Muscle of leg (tissue), 16 donors: ENCODE measurements at places on chromosomes 1 and 21. TPM values are rescaled to one million over a fixed set of nuclear protein-coding genes. Genes with fewer than 3 reads are reported as not detected.

The TRIM17 gene
- total RNA-seq = 0.27 TPM

The TSACC gene
- 0.27 TPM for total RNA-seq

The TRNP1 gene
- total RNA-seq = 1.3 TPM

The DYNLT5 gene
- total RNA-seq = 4.0 TPM

The COL16A1 gene
- total RNA-seq = 229 TPM

The LMX1A gene
- 0.84 TPM for total RNA-seq

The PGLYRP3 gene
- total RNA-seq = not detected

The APCS gene
- total RNA-seq = not detected

The TBX15 gene
- 41.4 TPM for total RNA-seq

The SH2D2A gene
- total RNA-seq = 0.71 TPM

The SUSD4 gene
- total RNA-seq = 2.7 TPM

The POU3F1 gene
- 0.84 TPM for total RNA-seq

- DNase-seq = no peak
These were observed 13.3 kb downstream of the CSF1 start for GRCh38 chr1:109923946-109924275.

DNA sequence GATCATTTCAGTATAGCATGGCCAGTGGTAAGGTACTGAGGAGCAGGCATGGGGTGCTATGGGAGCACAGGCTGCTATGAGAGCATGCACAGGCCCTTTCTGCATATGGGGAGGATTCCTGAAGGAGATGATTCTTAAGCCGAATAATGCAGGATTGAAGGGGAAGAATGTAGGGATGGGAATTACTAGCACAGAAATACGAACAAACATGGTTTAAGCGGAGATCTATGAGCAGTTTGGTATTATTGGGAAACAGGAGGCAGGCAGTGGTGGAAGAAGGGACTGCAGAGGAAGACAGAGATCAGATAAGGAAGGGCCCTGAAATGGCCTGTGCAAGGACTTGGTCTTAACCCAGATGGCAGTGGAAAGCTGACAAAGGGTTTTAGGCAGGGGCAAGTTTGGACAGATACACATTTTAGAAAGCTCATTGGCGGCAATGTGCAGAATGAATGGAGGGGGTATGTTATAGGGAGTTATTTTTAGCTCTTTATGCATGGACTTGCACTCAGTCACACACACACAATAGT lies 1.7 kb downstream of the OSCP1 start:
- no peak for DNase-seq

GRCh38 chr21:38954588-38955004 lies 148.9 kb downstream of the ETS2 start:
- DNase-seq = no peak

- no peak for DNase-seq
These were observed 51.1 kb downstream of the SWT1 start for GRCh38 chr1:185207980-185208602.

DNA sequence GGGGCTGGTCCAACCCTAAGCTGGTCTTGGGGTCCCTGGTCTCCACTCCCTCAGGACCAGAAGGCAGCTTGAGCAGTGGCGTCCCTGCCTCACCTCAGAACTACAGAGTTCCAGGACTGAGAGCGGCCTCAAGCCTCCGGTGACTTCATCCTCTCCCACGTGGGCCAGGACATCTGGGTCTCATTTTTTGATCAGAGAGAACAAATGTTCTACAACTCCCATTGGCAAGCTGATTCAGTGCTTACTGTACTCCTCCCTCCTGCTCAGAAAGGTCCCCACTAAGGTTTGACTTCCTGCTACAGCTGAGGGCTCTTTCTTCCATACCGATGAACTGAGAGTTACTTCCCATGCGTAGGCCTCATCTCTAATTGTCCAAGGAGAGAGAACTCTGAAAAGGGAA lies 78.5 kb downstream of the PLXNA2 start:
- peak; percentile 59 for DNase-seq

GRCh38 chr1:227072991-227073390 lies 132.9 kb downstream of the COQ8A start:
- no peak for DNase-seq

DNA sequence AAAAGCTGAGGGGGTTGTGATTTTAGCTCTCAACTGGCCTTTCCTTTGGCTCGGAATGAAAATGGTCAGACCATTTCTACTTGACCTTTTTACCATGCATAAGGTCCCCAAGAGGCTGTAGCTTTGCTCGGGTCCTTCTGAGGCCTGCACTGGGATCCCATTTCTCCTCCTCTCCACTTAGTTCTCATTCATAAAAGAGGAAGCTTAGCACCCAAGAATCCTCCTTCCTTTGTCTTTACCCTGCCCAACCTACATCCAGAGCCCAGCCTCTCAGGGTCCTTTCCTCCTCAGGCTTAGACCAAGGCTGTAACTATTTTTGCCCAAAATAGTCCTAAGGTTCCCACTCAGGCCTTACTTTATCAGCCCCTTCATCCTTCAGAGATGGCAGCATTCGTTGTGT lies 6.0 kb upstream of the SLC27A3 start:
- no peak for DNase-seq

GRCh38 chr1:10253149-10253548 lies 42.8 kb downstream of the KIF1B start:
- DNase-seq = no peak

- no peak for DNase-seq
These were observed 110.4 kb upstream of the C1orf21 start for GRCh38 chr1:184276416-184276815.

DNA sequence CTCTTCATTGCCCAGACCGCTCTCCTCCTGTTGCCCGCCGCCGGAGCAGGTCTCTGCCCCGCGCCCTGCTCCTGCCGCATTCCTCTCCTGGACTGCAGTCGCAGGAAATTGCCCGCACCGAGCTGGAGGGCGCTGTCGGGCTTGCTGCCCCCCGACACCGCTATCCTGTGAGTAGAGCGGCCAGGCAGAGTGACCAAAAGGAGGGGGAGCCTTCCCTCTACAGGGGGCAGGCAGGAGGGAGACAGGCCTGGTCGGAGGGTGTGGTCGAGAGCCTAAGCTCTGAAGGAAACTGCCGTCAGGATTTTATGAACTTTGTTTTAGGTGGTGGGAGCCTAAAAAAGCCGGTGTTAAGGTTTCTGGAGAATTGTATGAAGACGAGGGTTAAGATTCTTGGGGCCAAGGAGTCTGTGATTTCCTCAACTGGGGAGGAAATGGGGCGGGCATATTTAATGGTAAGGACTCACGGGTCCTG lies 517 bp downstream of the LRIG2 start:
- DNase-seq = peak; percentile 70

GRCh38 chr1:208045463-208046260 lies 134.7 kb upstream of the CD34 start:
- no peak for DNase-seq

GRCh38 chr1:7010534-7011200 lies 225.4 kb downstream of the CAMTA1 start:
- DNase-seq = no peak

- no peak for DNase-seq
These were observed 27.5 kb upstream of the SLAMF6 start for GRCh38 chr1:160550572-160551034.

- DNase-seq = no peak
These were observed 1435.5 kb downstream of the MRPL39 start for GRCh38 chr21:24171736-24172135.

DNA sequence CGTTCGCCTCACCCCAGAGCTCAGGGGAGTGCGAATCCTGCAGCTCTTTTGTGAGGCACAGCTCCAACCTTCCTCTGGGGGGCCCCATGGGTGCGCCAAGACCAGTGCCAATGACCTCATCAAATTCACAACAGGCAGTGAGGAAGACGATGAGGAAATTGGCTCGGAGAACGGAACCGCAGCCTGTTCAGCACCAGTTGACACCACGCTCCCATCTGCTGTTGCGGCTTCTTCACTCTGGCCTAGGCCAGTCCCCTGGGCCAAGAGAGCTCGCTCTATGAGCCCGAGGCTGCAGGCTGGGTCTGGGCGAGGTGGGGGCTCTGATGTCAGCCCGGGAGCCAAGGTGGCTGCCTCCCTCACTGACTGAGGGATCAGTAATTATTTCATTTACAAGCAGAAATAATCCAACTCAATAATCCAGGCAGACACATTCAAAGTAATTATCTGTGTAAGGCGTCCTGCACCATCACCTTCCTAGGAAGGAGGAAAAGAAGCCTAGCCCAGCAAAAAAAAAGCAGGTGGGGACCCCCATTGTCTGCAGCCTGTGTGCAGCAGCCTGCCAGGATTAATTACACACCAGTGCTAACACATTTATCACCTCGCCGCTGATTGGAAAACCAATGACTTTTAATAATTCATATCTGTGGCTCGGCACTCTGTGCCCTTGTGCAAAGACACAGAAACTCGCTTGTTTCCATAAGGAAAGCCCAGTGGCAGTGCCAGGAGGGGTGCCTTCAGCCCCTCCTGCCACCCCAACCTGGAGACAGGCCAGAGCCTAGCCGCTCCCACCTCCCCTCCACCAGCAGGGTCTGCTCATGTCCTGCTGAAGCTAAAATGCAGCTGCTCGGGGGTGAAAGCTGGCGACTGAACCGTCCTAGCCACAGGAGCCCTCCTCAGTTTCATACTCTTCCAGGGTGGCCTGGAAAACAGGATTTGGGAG lies 1.9 kb downstream of the PLEKHA6 start:
- DNase-seq = no peak

- no peak for DNase-seq
These were observed 23.6 kb downstream of the DIP2A start for GRCh38 chr21:46482225-46482845.

DNA sequence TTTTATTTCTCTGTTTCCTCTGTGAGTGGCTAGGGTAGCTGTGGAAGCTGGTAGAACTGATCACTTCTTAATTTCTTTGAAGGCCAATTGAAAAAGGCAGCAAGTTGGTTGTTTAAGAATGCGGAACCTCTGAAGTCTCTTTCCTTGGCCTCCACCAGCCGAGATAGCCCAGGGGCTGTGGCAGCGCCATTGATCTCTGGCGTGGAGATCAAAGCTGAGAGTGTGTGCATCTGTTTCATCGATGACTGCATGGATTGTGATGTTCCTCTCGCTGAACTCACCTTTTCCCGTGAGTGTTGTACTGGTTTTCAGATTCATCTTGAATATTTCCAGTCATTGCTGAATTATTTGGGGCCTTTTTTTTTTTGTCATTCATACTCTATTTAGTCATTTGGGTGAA lies 97.7 kb downstream of the VPS13D start:
- no peak for DNase-seq

DNA sequence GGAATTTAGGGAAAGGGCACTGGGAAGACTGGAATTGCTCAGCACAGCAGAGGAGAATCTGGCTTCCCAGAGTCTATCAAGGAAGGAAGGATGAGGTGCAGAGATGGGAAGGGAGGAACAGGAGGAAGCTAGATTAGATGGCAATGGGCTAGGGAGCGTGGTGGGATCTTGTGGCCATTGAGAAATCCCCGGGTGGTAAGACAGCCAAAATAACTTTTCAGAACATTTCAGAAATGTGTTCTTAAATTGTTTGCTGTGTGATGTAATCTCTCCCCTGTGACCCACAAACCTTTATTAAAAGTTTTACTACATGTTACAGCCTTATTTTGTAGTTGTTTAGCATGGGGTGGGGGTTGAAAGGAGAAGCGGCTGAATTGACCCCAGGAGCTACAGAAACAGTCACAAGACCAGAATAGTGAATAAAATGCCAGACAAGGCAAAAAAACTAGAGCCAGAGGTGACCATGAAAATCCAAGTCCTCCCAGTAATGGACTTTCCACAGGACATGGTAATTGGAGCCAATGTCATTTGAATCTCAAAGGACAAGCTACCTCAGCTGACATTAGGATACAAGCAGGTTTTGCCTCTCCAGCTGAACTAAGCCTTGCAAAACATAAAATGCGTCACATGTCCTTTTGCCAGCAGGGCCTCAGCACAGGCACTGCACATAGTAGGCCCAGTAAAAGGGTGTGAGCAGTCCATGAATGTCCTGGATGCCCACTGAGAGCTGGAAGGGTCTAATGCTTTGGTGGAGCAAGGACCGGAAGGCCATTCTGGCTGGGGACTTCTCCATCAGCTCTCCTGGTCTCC lies 980 bp upstream of the AHCYL1 start:
- DNase-seq = peak; percentile 34

DNA sequence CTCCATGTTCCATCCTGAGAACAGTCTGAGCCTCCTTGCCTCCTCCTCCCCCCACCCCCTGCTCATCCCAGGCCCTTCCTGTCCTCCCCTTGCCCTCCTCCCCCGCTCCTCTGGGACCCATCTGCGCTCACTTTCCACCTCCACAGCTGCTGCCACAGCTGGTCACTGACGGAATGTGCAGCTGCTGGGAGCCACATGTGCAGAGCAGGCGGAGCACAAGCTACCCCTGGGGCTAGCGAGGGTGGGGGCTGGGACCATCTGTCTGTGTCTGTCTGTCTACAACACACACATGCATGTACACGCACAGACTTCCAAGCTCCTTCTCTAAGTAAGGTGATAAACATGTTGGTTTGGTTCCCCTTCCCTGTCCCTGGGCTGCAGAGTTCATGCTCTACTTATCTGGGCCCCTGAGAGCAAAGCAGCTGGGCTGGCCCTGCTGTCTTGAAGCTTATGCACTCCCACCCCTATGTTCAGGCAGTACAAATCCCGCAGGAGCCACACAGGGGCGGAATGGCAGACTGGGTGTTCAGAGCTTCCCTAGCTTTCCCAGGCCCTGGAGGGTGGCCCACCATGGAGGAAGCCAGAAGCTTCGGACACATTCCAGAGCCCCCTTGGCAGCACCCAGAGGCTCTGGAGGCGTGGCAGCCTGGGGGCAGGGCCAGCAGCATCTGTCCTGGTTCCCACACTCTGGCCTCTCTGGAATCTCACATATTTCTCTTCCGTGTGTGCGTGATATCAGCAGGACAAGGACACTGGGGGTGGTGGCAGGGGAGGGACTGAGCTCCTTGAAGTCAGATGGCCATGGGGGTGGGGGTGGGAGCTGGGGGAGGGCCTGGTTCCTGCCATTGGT lies 7.0 kb upstream of the HEYL start:
- peak; percentile 97 for DNase-seq

DNA sequence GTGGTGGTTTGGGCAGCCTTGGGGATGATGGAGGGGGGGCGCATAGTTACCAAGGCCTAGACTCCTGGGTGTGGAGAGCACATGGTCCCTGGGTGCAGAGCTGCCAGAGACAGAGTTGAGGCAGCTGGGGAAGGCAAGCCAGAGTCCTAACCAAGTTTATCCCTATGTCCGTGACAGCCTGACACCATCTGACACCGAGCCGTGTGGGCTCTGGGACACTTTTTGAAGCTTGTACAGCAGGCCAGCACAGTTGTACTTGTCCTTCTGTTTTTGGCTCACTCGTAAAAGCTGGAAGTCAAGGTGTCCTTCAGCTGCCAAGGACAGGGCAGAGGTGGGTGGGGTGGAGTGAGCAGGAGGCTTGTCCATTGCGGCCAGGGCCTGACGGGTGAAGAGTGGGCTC lies 28.5 kb downstream of the SLC26A9 start:
- DNase-seq = peak; percentile 62

DNA sequence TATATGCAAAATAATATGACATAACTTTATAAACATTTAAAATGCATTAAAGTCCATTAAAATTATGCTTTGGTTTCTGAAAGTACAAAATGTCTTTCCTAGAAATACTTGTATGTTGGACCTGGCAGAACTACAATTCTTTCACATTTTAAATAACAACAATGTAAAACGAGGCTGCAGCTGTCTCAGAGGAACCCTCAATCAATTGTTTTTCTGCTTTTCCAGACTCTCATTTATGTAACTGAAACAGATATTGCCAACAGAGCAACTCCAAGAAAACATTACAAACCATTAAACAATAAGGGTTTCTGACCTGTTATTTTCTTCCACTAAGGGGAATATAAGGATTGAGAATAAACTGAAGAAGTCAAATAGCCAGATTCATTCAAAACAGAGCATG lies 1193.4 kb downstream of the NCAM2 start:
- DNase-seq = peak; percentile 97
